ENCODE measurements at places on chromosomes 3 and 15.

GRCh38 chr3:155791190-155791589 is 14.9 kb downstream of the C3orf33 start:
- peak; percentile 30 for DNase-seq

GRCh38 chr3:28077572-28077971 is 163.8 kb upstream of the CMC1 start:
- DNase-seq, result peak; percentile 67

DNA sequence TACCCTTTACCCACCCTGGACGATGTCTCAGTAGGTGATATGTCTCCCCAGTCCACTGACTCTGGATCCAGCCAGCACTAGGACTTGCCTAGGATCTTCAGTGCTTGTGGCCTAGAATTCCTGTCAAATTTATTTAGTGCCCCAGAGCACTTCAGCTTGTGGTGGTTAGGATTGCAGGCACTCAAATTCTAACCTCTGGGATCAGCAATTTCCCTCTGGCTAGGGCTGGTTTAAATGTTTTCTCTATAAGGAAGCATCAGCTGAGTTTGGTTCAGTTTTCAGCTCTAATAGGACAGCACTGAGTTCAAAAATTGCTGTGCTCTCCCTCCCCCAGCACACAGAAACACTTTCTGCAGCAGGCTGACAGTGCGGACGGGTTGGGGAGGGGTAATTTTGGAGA is 8.1 kb downstream of the OR5H6 start:
- no peak for DNase-seq

DNA sequence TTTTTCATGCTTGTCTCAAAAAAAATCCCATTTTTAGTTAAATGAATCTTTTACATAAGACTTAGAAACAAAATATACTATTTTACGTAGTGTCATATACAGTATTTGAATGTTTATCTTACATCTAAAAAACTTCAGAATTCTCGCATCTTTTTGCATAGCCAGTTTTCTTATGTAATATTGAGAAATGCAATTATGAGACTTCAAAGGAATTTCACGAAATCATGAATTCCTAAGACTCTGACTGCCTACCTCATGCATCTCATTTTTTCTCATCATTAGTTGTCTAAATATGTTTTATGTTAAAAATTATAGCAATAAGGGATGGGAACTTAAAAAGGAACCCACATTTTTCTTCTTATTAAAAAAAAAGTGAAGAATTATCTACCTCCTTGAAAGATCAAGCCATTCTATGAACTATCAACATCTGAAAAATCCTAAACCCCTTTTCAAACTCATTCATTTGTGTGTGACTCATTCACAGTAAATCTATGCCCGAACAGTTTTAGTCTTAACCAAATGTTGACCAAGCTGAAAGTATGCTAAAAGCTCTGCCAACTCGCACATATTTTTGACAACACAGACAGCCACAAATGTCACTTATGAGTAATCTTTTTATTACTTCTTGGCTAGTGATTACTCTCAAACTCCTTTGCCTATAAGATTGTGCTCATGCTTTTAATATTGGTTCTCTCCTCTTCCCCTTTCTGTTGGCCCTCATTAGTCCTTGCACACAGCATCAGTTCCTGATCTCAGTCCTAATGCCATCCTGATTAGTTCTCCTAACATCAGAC is 115.9 kb downstream of the DCLK3 start:
- peak; percentile 86 for DNase-seq

DNA sequence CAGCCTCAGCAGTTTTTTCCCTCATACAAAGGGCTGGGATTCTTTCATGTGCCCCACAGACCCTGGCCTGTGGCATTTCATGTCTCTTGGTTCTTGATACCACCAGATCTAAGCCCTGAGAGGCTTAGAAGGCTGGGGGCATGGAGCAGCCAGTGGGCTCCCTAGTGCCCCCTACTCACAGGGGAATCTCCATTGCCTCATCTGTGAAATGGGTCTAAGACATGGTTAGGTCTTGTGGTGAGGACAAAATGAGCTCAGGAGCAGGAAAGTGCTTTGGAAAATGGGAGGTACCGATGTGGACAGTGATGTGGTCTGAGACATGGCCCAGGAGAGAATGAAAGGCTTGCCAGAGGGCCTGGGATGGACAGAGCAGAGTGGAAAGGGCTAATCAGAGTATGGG is 94.3 kb downstream of the SMAD6 start:
- DNase-seq, result no peak

DNA sequence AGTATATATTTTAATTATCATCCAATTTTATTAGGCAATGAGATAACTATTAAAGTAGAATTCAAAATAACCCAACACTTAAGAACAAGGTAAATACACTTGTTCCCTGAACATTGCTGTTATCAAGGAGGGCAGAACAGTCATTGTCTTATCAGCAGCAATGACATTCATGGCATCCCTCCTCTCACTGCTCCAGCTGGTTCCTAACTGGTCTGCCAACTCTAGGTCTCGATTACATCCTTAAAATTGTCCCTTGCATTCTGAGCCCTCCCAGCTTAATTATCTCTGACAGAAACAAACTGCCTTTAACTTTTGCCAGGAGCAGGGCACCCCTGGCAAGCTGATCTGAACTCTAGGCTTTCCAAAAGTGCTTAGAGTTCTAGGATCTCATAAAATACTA is 14.0 kb upstream of the DYNC1LI1 start:
- no peak for DNase-seq

- DNase-seq, result peak; percentile 89
These were observed 32.7 kb downstream of the SMAD3 start for GRCh38 chr15:67097930-67098740.

GRCh38 chr15:60057554-60057953 is 53.4 kb downstream of the FOXB1 start:
- no peak for DNase-seq

- peak; percentile 66 for DNase-seq
These were observed 24.7 kb downstream of the SLC24A1 start for GRCh38 chr15:65646486-65646885.
